Central memory CD4-positive, alpha-beta T cell (primary cell): ENCODE measurements at places on chromosomes 2 and 18.

DNA sequence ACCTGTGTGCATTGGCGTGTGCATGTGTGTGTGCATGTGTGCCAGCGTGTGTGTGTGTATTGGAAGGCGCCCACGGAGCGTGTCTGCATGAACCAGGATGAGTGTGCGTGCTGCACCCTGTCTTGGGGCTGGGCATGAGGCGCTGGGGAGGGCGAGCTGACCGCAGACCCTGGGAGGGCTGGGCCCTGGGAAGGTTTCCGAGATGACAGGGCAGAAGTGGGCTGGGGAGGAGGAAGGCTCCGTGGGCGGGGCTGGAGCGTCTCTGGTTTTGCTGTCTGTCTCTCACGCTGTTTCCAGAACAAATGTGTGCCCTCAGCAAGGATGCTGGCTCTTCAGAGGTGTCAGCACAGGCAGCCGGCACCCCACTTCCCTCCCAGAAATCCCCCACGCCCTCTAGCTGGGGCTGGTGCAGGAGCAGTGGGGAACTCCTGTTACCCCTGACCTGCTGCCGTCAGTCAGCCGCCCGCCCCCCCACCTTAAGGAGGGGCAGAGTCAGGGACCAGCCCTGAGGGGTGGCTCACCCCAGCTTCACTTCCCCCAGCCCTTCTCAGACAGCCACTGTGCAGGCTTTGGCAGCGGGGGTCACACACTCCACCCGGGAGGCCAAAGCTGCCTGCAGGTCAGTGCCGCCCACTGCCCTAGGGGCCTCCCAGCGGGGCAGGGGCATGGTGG lies at the start of gene GPR35:
GPR35 (plus strand) TSS at position 531 of the 672 bp plus-strand sequence. CDS start 4,473 bp downstream, outside the sequence.
- peak; percentile 77 for DNase-seq

DNA sequence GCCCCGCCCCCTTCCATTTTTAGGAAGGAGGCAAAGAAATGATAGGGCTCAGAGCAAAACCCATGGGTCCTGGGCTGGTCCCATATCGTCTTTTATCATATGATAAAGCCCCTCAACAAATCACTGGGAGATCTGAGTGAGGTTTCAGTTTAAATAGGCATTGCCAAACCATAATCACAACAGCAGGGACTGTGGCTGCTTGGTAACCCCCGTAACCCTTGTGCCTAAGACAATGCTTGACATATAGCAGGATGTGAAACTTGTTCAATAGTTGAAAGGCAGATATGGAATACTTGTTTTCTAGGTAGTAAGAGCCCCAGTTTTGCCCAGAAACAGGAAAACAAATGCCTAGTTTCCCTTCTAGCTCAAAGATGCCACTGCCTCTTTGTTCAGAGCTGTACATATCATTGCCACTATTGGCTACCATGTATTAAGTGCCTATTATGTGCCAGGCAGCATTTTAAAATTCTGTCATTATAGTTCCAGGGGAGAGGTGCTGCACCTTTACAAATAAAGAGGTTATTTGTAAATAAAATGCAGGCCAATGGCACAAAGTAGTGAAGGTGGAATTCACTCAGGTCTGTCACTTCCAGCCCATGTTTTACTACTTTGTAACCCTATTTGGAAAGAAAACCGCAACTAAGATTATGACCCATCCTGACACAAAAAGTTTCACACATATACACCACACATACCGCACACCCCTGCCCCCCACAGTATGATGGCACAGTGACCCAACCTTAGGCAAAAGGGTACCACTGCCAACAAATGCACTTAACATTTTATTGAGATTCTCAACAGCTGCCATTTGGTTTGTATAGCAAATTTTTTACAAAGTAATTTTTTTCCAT lies 14.2 kb downstream of the NAGK start:
- no peak for DNase-seq

GRCh38 chr2:46854260-46854659 lies 61.3 kb downstream of the MCFD2 start:
- no peak for DNase-seq

DNA sequence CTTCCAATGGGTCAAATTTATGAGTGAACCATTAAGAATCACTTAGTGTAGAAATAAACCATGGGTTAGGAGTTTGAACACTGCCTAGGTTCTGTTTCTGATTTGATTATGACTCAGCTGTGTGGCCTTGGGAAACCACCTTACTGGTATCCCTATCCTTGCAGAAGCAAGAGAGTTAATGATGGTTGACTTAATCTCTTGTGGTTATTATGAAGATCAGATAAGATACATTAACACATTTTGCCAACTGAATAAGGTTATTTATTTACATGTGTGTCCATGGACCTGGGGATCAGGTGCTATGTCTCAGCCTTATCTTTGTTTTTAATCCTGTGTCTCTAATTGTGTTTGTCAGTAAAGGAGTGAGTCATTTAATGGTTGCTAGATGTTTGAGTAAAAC lies 5.4 kb upstream of the KCNJ13 start:
- DNase-seq, result peak; percentile 12

- no peak for DNase-seq
Observed at GRCh38 chr2:85255813-85256594, 71.8 kb downstream of the TGOLN2 start.

DNA sequence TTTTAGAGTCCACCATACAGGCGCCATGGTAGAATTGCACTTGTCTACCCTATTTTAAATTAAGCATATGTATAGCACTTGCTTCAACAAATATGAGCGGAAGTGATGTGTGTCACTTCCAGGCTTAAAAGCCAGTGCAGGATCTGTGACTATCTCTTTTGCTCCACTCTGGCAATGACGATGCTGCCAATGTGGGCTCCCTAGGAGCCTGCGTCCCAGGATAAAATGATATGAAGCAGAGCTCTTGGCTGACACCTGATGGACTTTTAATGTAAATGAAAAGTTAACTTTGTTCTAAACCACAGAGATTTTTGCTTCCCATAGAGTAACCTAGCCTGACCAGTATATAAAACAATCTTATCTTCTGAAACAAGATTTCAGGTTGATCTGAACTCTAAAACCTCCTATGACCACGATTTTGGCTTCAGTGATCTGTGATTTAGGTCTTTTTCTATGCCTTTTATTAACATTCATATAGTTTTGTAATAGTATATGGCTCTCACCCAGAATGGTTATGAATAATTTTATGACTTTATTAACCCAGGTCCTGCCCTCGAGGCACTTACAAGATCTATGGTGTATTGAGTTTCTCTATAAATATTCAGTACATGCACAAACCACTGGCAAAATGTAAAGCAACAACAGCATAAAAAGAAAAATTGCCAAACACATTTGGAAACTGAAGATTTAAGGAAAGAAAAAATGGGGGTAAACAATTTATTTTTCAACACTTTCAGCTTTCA lies 422.5 kb upstream of the PIK3C3 start:
- no peak for DNase-seq

- no peak for DNase-seq
Observed at GRCh38 chr2:53498210-53498609, 269.4 kb upstream of the CHAC2 start.

GRCh38 chr2:31397094-31397493 lies 17.4 kb downstream of the XDH start:
- no peak for DNase-seq

DNA sequence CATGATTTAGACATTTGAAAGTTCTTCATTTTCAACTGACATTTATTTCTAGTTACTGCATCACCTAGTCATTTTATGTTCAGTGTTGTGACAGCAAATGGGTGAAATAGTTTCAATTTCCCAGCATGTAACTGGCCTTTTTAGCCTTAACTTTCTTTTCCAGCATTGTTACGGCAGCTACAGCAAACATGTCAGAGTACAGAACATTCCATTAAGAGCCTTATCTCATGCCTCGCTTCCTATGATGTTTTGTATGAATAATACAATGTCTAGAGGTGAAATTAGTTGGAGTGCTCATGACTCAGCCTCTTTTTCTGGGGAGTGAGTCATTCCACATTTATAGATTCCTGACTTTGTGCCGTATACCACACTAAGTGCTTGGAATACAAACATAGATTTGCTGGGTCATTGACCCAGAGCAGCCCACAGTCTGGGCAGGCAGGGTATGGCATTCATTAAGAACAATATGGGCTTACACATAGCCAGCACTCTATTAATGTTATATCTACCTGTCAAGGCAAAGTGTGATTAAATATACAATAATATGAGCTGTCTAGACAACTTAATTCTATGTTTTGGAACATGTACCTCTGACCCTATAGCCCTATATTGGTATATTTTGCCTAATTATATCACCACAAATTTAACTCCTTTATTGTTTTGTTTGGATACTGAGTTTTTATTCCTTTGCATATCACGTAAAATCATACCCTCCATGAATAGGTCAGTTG lies 72.2 kb downstream of the MAP2 start:
- DNase-seq, result no peak

GRCh38 chr2:144010096-144010836 lies 509.7 kb downstream of the ZEB2 start:
- DNase-seq, result no peak

GRCh38 chr18:48059455-48060010 lies 129.1 kb upstream of the SMAD2 start:
- DNase-seq, result no peak

GRCh38 chr2:205658572-205658971 lies 23.7 kb upstream of the NRP2 start:
- DNase-seq, result no peak

- no peak for DNase-seq
Observed at GRCh38 chr18:78953566-78953965, 26.1 kb upstream of the SALL3 start.

DNA sequence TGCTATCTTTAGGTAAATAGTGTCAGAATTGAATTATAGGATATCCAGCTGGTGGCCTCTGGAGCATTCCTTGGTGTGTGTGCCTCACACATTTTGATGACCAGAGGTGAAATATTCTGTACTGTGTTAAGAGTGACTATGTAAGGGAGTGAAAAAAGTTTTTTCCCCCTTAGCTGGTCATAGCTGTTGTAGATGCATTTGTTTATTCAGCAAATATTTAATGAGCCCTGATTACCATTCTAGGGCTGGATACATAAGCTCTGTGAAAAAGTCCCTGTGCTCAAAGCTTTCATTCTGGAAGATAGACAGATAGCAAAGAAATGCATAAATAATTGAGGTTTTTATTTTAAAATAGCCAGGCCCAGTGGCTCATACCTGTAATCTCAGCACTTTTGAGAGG lies 10.9 kb downstream of the TTLL4 start:
- no peak for DNase-seq

- DNase-seq, result no peak
Observed at GRCh38 chr2:219124381-219125110, 36.1 kb downstream of the NHEJ1 start.

- no peak for DNase-seq
Observed at GRCh38 chr2:147696426-147696825, 148.4 kb upstream of the ACVR2A start.

DNA sequence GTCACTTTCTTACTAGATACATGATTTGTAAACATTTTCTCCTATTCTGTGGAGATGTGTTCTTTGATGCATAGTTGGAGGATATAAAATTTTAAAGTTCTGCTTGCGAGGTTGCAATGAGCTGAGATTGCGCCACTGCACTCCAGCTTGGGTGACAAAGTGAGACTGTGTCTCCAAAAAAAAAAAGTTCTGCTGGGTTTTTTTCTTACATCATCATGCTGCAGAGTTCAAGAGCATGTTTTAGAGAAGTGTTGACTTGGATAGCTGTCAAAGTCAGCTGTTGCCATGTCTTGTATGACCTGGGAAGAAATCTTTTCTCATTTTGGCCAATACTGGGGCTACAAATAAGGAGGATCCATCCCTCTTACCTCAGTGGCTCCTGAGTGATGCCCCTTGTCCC lies 71.3 kb downstream of the UGGT1 start:
- no peak for DNase-seq

DNA sequence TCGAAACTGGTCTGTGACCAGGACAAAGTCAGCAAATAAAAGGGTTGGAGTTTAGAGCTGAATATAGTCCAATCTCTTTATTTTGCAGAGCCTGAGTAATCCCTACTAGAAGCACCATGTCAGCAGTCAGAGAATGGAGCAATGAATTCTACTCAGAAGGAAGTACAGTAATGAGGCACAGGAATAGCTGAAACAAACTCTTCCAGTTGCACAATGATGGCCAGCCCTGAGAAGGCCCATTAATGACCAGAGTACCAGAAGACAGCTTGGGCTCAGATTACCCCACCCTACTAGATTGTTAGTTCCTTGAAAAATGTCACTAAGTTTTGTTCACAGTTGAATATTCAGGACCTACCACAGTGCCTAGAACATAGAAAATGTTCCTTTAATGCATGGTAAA lies 40.3 kb upstream of the SCG2 start:
- DNase-seq, result no peak

DNA sequence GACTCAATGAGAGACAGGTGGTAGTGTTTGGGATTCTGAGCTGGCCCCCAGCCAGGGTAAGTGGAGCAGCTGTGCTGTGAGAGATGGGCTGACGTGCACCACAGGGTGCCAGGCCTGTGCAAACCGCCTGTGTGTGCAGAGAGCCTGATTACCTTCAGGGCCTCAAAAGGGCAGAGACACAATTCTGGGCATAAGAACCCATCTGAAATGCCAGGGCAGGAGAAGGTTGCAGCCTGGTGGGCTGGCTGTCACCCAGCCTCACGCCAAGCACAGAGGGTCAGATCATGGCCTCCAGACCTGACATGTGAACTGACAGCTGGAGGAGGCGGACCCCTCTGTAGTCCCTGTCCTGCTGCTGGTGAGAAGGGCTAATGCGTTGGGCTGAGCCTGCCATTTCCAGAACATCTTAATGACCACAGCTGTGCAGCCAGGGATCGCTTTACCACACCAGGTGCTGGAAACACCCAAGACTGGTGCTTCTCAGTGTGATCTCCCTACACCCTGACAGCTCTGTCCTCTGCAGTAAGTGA lies 100.9 kb downstream of the ARL4C start:
- DNase-seq, result no peak

- no peak for DNase-seq
Observed at GRCh38 chr2:159124931-159125467, 156.6 kb downstream of the TANC1 start.

- DNase-seq, result no peak
Observed at GRCh38 chr18:13909141-13909940, 6.0 kb downstream of the MC2R start.

DNA sequence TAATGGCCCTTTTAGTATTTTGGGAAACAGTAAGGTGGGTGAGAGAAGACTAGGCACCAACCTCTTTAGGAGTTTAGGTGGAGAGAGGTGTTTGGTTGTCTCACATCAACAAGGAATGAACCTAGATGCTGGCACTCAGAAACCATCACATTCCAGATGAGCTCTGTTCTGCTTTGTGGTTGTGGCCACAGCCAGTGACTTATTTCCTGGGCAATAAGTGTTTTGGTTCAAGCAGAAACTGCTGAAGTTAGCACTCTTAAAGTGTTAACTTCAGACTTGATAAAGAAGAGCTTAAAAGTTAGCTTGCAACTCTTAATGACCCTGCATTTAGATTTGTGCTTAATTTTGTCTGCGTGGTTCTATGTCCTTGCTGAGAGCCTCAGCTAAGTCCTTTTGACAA lies 929.2 kb downstream of the SLC4A3 start:
- DNase-seq, result no peak

DNA sequence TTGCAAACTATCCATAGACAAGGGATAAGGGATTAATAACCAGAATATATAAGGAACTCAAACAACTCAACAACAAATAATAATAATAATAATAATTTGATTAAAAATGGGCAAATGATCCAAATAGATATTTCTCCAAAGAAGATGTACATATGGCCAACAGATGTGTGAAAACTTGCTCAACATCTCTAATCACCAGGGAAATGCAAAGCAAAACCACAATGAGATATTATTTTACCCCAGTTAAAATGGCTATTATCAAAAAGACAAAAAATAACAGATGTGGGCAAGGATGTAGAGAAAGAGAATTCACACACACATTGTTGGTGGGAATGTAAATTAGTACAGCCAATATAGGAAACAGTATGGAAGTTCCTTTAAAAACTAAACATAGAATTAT lies 26.9 kb downstream of the DNAH7 start:
- DNase-seq, result no peak

- DNase-seq, result no peak
Observed at GRCh38 chr2:13335862-13336535, 619.3 kb downstream of the TRIB2 start.

- DNase-seq, result no peak
Observed at GRCh38 chr2:190979906-190980629, 33.9 kb downstream of the STAT1 start.
